T-cell (primary cell): ENCODE measurements at places on chromosomes 6 and 20.
A peak's percentile ranks its signal among the peaks of the same experiment; 100 is the strongest.

DNA sequence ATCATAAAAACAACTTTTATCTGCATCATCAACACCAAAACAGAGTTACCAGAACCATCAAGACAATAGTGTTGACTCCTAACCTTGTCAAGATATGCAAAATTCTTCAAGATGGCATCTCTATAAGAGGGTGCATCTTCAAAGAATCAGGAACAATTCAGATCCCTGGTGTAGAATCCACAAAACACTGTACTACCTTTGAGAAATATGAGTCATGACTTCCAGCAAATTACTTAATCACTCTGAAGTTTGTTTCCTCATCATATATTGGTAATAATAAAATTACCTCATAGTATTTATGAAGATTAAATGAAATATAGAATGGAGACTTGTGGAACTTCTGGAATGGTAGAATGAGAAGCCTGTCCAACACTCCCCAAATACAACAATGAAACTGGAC lies 221.3 kb upstream of the SUPT3H start:
- DNase-seq: no peak

- DNase-seq: no peak
Measured at GRCh38 chr20:56657879-56658278, 28.8 kb downstream of the TFAP2C start.

- no peak for DNase-seq
Measured at GRCh38 chr6:21868226-21868625, 274.7 kb downstream of the SOX4 start.

- DNase-seq: no peak
Measured at GRCh38 chr6:160132297-160132637, 10.7 kb downstream of the SLC22A1 start.

DNA sequence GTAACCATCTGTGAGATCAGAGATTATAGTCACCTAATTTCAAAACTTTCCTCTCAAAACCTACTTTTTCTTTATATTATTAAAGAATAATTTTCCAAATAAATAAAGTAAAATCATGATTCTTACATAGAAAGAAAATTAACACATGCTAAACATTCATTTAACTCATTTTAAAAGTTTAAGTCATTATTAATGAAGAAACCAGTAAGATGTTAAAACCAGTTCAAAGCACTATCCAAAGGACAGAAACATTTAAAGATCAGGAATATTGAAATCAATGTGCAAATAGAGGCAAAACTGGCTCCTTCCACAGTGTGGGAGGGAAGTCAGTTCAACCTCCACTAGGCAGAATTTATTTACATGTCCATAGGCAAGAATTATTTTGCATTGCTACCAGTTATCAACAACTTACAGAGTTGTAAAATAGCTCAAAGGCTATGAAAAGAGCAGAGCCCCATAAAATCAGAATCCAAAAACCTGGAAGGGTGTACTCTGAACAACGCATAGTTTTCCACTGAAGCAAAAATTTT lies 146.9 kb downstream of the KHDC1L start:
- no peak for DNase-seq

DNA sequence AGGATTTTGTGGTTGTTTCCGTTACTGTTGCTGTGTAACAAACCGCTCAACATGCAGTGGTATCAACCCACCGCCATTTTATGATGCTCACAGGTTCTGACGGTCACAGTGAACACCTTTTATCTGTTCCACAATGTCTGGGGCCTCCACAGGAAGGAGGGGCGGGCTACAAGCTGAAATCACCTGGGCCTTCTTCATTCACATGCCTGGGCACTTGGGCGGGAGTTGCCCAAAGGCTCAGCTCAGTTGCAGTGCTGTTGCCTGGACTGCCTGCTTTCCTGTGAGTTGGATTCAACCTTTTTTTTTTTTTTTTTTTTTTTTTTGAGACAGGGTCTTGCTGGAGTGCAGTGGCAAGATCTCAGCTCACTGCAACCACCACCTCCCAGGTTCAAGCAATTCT lies 16.7 kb upstream of the AVP start:
- no peak for DNase-seq

DNA sequence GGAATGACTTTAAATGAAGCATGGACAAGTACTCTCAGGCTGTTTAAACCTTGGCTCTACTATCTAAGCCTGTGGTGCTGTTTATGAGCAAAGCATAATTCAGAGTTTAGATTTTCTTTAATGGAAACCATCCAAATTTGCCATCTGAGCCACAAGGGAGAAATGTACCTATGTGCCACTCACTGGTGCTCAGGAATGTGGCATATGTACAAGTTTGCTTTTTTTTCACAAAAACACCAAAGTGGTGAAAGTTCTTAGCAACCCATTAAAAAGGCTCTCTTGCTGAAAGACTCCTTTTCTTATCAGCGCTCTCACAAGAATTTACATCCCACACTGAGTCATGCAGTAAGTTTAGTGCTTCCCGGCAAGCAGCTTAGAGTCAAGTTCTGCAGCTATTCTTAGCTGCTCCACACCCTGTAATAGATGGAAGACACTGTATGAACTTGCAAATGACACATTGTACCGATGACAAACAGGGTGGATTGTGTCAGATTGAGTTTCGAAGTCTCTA lies 57.3 kb upstream of the MLIP start:
- DNase-seq: no peak

DNA sequence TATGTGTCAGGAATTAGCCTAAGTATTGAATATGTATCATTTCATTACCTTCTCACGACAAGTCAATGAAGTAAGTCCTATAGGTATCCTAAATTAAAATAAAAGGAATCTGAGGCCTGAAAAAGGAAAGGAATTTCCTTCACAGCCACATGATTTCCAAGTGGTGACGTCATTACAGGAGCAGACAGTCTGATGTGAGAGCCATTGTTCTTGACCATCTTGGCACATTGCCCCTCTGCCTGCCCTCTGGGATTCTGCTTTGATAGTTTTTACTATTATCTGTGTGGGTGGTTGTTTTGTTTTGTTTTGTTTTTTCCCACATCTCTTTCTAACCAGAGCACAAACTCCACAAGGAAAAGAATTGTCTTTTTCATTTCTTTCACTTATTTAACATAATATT lies 219.8 kb upstream of the UFL1 start:
- DNase-seq: no peak

DNA sequence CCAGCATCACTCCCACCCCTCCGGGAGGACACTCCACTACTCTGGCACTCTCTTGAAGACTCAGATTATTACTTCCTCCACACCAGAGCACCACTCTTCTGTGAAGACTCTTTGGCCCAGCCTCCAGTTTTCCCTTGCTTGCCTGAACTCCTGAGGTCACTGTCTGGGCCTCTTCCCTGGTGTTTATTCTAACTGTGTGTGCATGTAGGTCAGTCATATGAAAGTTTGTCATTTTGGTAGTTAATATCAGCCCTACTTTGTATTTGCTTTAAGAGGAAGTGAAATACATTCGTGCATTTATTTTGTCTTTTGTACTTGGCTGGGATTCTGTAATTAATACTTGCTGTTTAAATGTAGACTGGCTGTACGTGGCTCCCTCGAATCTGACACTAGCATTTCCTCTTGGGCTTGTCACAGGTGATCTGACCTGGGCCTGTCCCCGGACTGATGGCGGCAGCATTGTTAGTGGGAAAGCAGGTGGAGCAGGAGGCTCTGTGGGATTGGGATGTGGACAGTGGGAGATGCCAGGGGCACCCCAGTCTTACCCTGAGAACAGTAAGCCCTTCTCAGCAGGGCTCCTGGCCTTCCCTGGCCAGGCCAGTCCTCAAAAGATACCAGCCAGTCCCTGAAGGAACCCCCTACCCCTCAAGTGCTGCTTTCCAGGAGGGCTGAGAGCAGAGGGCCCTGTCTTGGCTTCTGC lies 350.5 kb downstream of the CDC5L start:
- DNase-seq: no peak

DNA sequence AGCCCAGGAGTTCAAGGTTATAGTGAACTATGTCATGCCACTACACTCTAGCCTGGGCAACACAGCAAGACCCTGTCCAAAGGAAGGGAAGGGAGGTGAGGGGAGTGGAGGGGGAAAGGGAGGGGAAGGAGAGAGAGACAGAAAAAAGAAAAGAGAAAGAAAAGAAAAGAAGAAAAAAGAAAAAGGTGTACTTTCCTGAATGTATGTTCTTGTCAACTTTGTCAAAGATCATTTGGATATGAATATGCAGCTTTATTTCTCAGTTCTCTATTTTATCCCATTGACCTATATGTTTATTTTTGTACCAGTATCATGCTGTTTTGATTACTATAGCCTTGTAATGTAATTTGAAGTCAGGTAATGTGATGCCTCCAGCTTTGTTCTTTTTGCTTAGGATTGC lies 30.9 kb upstream of the FKBP1C start:
- no peak for DNase-seq

GRCh38 chr6:139109558-139109957 lies 25.3 kb upstream of the HECA start:
- no peak for DNase-seq

GRCh38 chr6:56760842-56761241 lies 118.2 kb upstream of the DST start:
- no peak for DNase-seq

GRCh38 chr6:160085713-160086505 lies 35.7 kb upstream of the SLC22A1 start:
- no peak for DNase-seq

- no peak for DNase-seq
Measured at GRCh38 chr6:154341336-154341735, 15.3 kb downstream of the IPCEF1 start.

GRCh38 chr20:49973981-49974380 lies 8.8 kb upstream of the SNAI1 start:
- no peak for DNase-seq

- DNase-seq: no peak
Measured at GRCh38 chr20:19375801-19376200, 163.4 kb downstream of the SLC24A3 start.

DNA sequence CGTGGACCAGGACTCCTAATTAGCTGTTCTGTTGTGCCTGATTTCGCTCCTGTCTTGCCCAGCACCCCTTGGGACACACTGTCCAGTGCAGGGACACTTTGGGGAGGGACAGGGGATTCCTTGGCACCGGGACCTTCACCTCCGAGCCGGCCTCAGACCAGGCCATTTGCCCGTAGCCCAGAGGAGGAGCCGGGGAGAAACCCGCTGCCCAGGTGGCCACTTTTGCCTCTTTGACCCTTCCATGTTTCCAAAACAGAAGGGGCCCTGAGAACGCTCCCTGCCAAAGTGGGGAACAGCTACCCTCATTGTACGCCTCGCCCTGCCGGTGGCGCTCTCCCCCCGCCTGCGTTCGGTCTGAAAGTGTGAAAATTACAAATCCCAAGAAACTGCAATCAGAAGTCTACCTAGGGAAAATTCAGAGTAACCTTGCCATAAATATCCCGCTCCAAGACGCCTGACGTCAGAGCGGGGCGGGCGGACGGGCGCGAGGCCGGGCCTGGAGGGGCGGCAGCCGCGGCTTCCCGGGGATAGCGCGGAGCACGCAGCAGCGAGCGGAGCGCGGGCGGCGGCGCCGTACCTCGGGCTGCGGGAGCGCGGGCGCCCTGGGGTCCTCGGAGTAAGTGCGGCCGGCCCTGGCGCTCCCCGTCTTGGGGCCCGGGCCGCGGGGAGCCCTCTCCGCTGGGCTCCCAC lies at the start of gene DAAM2:
Gene DAAM2 (plus strand): TSS at position 527 of the 690 bp plus-strand sequence. CDS start 63,927 bp downstream, outside the sequence.
- DNase-seq: no peak

DNA sequence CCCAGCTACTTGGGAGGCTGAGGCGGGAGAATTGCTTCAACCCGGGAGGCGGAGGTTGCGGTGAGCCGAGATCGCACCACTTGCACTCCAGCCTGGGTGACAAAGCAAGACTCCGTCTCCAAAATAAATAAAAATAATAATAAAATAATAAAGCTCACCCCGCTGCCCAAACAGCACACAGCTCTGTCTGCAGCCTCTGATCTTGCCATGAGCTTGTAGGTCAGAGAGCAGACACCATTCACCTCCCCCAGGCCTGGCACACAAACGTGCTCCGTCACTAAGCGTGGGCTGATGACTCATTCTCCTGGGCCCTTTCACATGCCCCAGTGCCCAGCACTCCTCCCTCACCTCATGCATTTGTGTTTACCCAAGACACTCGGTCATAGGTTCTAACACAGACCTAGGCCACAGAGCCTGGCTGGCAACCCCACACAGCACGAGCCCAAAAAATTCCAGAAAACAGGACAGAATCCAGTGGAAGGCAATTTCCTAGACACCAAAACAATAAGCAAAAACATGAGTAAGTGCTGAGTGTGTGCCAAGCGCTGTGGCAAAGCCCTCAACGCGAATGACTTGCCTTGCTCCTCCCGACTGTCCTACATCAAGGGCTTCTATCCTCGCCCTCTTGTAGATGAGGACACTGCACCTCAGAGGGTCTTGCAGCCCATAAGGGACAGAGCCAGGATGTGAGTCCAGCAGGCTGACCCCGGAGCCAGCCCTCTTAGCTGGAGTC lies 18.0 kb downstream of the ATP9A start:
- DNase-seq: no peak

GRCh38 chr6:35736253-35736894 lies 458 bp upstream of the ARMC12 start:
- peak; percentile 81 for DNase-seq

DNA sequence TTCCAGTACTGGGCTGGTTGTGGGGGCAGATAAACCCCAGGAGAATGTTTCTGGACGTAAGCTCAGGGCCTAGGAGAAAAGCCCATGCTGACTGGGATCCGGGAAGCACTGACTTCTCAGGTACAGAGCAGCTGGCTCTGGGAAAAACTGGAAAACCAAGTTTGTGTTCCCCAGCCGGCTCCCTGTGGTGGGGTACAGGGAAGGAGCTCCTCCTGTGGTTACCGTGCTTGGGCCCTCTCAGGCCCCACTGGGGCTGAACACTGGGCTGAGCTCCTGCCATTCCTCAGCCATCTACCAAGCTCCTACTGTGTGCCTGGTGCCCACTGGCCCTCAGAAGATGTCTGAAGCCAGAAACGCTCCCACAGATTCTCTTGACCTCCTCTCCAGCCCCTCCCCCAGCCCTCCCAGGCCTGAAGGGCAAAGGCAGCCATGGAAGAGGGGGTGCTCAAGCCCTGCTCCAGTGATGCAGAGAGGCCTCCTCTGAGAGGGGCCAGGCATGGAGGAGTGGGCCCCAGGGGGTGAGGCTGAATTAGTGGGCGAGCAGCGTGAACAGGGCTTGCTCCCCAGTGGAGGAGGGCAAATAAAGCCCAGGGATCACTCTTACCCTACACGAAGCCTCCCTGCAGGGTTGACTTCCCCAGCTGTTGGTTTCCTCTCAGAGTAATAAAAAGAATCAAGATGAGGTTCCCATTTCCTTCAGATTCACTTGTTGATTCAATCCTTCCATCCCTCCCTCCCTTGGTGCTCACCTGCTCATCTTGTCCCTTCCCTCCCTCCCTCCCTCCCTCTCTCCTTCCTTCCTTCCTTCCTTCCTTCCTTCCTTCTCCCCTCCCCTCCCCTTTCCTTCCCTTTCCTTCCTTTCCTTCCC lies 100.0 kb downstream of the VEGFA start:
- DNase-seq: no peak

DNA sequence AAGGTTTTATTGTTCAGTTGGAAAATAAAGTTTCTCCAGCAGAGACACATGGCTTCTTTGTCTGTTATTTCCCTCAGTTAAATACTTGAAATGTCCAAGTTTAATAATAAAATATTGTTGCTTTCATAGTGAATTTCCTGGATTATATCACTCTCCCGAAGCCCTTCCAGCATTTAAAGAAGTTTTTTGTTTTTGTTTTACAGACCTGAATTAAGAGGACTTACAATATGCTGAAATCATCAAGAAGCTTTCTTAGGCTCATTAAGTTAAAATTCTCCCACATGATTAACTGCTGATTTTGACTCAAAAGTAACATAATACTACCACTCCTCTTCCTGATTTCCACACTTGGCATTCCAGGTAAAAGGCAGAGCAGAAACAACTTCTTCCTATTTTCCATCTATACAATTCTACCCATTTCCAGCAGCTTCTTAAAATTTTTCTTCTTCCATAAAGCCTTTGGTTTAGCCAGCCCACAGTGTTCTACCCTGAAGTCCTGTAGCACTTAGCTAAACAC lies 35.8 kb downstream of the PDSS2 start:
- no peak for DNase-seq
